ENCODE measurements at places on chromosomes 3 and 15.
A peak's percentile ranks its signal among the peaks of the same experiment; 100 is the strongest.

GRCh38 chr3:312160-312733 is 115.7 kb downstream of the CHL1 start:
- DNase-seq, result no peak

DNA sequence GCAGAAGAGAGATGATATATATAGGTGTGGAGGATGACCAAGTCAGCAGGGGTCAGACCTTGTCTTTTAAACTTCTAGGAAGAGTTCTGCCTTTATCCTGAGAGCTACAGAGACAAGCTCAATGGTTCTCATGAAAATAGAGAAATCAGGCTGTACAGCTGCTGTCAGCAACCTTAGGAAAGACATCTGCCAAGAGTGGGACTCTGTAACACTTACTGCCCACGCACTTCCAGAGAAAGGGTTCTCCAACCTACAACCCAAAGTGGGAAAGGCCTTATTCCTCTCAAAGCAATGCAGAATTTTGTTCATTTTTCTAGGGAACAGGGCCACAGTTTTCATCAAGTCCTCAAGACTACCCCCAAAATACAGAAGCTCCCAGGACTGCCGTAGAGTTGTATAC is 138.7 kb downstream of the STT3B start:
- no peak for DNase-seq

GRCh38 chr15:67108122-67108961 is 42.9 kb downstream of the SMAD3 start:
- no peak for DNase-seq

DNA sequence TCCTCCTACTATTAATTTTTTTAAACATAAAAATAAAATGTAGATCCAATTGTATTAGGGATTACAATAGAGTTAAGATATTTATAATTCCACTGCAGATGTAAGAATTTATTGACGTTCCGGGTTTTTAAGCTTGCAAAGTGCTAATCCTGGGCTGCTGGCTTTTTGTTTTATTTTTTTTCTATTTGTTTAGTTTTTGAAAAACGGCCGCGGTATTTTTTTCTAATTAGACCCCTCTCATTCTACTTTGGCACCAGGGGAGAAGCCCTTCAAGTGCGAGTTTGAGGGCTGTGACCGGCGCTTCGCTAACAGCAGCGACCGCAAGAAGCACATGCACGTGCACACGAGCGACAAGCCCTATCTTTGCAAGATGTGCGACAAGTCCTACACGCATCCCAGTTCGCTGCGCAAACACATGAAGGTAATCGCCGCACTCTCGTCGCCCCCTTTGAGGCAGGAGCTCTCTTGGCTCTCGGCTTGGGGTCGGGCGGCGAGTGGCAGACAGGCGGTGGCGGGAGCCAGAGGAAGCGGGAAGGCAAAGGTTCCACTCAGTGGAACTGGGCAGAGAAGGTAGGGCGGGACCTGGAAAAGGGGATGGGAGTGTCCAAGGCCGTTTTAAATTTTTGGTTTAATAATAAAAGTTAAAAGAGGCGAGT is 3.2 kb downstream of the ZIC1 start:
- no peak for DNase-seq

GRCh38 chr3:141830508-141830907 is 45.9 kb upstream of the ATP1B3 start:
- DNase-seq, result no peak

- no peak for DNase-seq
These were observed 156.8 kb downstream of the ALCAM start for GRCh38 chr3:105523501-105523900.

GRCh38 chr3:69082805-69083204 is 1.9 kb upstream of the ARL6IP5 start:
- peak; percentile 48 for DNase-seq

- DNase-seq, result no peak
These were observed 257.1 kb upstream of the STT3B start for GRCh38 chr3:31275583-31275982.

- DNase-seq, result no peak
These were observed 10.3 kb downstream of the DCBLD2 start for GRCh38 chr3:98890965-98891910.

DNA sequence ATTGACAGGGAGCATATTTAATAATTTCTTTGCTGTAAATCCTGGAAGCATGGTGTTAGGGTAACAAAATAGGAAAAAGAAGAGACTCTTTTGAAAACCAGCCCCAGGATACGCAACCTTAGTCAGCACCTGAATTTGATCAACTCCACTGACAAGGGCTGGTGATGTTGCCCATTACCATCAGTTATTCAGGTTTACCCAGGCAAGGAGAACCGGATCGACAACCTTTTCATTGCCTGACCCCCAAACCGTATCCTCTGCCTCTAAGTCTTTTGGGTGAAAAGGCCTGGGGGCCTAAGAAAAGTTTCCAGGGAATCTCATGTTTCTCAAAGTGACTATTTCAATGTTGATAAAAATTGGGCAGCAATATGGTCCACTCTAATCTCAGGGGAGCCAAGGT is 313.3 kb downstream of the KBTBD8 start:
- no peak for DNase-seq

DNA sequence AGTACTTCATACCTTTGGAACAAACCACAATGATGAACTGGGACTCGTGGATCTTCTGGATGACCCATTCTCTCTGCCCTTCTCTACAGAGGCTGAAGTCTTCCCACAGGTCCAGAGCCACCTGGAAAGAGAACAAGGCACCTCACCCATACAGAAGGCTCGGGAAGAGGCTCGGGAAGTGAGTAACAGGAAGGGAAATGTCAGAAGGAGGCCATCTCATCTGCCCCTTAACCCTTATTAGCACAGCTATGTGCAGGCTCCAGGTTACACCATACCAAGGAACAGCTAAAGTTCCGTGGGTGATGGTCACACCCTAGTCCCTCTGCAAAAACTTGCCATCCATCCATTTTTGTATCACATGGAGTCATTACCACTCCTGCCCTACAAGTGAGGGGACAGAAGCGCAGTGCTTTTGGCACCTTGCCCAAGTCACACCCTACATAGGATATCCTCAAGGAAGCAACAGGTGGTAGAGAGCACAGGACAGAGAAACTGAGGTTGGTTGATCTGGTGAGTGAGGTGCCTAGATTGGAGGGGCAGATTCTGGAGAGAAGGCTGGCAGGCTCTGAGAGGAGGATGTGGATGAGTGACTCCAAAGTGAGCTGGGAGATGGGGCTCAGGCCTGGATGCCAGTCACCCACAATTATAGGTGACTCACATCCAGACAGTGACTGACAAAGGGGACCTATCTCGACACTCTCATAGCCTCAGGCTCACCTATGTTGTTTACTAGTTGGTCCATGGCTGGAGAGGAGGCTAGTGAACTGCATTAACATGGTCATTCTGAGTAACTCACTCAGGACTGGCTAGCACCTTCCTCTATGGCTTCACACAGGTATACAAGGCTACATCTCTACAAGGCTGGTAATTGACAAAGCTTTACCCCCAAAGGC is 38.2 kb downstream of the SPATA12 start:
- no peak for DNase-seq

DNA sequence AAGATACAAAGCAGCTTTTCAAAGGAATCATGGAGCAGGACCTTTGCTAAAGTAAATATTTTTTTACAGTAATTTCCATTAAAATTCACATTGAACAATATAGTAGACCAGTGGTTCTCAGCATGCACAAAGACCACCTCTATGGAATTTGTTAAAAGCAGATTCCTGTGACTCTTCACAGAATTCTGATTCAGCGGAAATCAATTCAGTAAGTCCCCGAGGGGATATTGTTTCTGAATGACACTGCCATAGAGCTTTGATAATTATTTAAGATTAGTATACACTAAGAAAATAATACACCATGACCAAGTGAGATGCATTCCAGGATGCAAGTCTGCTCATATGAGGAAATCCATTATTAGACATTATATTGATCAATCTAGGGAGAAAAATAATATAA is 161.9 kb upstream of the TNIK start:
- DNase-seq, result no peak

DNA sequence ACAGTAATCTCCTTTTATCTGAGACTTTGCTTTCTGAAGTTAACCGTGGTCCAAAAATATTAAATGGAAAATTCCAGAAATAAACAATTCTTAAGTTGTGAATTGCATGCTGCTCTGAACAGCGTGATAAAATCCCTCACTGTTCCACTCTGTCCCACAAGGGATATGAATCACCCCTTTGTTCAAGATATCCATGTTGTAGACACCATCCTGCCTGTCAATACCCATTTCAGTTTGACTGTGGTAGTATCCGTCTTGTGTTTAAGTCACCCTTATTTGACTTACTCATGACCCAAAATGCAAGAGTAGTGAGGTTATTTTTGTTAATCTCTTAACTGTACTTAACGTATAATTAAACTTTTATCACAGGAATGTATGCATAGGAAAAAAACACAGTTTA is 435.0 kb downstream of the SHQ1 start:
- no peak for DNase-seq

DNA sequence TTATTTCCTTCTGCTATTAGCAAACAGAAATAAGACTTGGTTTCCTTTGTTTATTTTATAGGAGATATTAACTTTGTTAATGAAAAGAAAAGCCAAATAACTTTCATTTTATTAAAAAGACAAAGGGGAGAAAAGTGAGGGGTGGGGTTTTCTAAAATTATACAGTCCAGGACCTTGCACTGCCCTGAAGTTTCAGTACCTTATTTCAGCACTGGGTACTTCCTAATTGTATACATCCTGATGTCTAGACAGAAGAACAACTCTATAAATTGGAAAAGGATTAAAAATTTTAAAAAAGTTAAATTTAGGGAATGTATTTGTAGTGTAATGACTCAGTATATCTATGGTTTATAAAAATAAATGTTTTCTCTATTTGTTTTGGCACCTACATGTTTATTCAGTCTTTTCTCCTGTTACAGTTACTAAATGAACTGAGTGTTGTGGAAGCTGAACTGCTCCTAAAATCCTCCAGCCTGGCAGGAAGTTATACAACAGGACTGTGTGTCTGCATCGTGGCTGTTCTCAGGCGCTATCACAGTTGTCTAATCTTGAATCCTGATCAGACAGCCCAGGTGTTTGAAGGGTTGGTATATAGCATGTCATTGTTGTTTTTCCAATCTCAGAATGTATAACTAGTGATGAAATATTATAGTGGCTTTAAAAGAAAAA is 27.6 kb upstream of the P2RY13 start:
- no peak for DNase-seq

- DNase-seq, result no peak
These were observed 11.5 kb upstream of the TSEN2 start for GRCh38 chr3:12472796-12473195.

DNA sequence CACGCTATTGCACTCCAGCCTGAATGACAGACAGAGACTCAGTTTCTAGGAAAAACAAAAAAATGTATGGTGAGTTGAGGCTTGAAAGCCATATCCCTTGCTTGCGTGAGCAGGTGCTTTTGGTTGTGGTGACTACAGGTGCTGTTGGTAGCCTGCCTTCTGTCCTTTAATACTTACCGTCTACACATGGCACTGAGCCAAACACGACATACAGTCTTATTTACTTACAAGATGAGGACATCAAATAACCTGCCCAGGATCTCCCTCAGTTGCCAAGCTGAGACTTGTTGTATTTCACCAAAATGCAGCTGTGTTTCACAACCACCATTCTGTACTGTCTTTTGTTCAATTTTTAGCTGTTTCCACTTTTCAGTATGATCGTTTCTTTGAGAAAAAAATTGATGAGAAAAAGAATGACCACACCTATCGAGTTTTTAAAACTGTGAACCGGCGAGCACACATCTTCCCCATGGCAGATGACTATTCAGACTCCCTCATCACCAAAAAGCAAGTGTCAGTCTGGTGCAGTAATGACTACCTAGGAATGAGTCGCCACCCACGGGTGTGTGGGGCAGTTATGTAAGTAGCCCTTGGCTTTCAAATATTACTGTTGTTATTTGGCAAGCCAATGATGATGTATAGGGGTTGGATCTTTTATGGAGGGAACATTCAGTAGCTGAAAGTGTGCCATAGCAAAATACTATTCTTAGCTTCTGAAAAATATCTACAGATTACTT is 6.5 kb downstream of the ALAS1 start:
- no peak for DNase-seq

DNA sequence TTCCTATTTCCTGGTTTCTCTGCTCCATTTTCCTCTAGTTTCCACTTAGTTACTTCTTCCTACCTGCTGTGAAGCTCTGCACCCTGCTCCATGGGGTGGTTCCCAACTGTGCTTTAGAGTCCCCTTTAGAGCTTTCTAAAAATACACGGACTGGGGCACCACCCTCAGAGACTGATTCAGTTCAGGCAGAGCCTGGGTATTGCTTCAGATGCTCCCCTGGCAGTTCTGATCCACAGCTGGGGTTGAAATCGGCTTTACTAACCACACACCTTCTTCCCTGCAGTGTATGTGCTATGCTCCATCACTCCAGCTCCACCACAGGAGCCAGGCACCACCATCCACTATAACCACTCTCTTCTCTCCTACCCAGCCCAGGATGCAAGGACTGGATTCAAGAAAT is 12.6 kb downstream of the ANP32A start:
- DNase-seq, result no peak

GRCh38 chr3:31114929-31115283 is 220.4 kb upstream of the GADL1 start:
- DNase-seq, result no peak

DNA sequence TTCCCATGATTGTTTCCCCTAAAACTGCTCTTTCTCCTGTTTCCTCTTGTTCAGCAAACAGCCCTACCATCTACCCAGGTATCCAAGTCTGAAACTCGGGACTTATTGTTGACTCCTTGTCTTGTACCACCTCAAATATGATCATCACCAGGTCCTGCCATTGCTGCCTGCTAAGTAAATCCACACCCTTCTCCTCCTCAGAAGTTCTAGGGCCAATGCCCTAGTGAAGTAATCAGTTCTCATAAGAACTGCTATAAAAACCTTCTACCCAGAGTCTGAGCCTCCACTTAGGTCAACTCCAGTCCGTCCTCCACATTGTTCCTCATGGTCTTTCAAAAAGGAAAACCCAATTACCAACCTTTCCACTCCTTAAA is 77.0 kb upstream of the IL12A start:
- DNase-seq, result no peak

DNA sequence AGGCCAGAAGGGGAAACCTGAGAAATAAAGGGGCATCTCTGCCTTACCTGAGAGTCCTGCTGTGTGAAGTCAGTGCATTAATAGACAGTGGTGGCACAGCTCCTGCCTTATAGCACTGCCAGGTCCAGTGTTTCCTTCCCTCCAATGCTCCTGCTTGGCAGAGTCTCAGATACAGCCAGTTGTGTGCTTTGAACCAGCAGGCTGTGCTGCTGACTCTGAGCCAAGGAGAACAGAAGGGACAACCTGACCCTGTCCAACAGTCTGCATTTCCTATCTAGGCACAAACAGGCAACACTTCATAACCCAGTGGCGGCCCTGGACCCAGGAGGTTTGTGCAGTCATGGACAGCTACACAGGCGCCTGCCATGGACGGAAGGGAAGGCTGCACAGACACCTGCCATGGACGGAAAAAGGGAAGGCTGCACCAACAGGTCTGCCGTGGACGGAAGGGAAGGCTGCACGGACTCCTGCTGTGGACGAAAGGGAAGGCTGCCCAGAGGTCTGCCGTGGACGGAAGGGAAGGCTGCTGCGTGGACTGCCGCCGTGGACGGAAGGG is 33.9 kb upstream of the PLXNA1 start:
- no peak for DNase-seq
